Activated T-cell treated with anti-CD3 and anti-CD28 coated beads, Interleukin-2, amount 50 U/mL, for 48 hours (primary cell): ENCODE measurements at places on chromosomes 11 and 22.

GRCh38 chr22:26585104-26585790 is 4.7 kb downstream of the TPST2 start:
- no peak for DNase-seq

- DNase-seq, result no peak
Observed at GRCh38 chr11:124075841-124076651, 34.9 kb upstream of the OR10G7 start.

DNA sequence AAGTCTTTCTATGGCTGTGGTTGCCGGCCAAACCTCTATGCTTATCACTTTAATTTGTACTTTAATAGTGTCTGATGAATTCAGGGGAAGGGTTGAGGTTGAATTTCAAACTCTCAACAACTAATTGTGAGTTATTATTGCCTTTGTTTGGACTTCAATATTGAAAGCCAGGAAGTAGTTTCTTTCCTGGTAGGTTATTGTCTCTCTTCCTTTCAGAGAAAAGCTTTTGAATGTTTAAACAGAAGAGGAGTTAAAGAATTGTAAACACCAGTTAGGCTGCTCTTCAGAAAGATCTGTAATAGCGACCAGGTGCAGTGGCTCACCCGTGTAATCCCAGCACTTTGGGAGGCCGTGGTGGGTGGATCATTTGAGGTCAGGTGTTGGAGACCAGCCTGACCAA is 22.2 kb downstream of the NNMT start:
- DNase-seq, result no peak

DNA sequence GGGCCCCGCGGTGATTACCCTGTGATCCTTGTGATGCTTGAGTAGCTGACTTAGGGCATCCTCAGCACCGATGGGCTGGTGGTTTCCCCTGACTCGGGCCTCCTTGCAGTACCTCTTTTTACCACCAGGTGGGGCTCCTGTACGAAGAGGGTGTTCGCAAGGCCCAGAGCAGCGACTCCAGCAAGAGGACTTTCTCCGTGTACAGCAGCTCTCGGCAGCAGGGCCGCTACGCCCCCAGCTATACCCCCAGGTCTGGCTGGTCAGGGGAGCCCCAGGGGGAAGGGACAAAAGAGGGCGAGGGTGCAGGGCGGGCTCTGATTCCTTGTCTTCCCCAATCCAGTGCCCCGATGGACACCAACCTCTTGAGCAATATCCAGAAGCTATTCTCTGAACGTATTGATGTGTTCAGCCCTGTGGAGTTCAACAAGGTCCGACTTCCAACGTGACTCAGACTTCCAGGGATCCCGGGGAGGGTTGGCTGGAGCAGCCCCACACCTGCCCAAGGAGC is 1.3 kb upstream of the TM7SF2 start:
- DNase-seq, result peak; percentile 100

DNA sequence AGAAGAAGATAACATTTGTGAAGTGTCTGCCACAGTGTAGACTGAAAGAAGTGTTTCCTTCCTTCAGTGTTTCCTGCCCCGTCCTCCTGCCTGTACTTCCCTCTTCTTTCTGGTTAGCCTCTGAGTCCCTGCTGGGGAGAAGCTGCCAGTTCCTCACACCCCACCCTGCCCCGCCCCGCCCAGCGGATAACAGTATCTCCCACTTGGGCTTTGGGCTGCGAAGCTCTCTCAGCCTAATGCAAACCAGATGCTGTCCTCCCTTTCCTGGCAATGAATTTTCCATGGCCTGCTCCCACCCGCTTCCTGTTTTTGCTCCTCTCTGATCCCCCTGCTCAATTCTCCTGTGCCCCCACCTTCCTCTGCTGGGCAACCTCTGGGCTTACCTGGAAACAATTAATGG is 5.2 kb upstream of the RAB3IL1 start:
- no peak for DNase-seq

- DNase-seq, result no peak
Observed at GRCh38 chr22:19799322-19800190, 39.0 kb downstream of the TBX1 start.

DNA sequence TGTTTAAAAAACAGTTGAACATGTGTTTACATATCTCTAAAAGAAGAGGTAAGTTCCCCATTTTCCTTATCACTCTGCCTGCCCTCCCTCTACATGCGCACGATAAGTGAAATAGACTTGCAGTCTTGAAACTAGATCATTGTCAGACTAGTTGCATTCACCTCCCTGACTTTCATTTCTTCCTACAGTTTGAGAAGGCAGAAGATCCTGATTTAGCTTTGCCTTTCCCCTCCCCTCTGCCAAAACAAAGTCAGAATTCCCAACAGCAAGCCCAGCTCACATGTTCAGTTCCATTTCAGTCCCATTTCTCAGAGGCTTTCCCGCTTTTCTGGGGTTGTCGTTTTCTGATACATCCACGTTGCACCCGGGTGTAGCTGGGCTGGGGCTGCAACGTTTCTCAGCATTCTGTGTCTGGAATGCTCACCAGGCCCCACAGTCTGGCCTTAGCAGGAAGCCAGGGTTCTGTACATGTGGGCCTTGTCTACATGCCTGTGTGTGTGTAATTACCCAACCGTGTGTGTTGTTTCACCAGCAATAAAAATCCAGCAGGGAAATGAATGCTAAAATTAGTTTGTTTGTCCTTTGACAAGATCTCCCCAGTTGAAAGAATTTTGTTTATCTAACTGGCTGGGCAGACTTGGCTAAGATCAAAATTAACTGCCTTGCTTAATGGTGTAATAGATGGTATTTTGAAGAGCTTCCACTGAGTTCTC is 179.2 kb downstream of the DBX1 start:
- no peak for DNase-seq

DNA sequence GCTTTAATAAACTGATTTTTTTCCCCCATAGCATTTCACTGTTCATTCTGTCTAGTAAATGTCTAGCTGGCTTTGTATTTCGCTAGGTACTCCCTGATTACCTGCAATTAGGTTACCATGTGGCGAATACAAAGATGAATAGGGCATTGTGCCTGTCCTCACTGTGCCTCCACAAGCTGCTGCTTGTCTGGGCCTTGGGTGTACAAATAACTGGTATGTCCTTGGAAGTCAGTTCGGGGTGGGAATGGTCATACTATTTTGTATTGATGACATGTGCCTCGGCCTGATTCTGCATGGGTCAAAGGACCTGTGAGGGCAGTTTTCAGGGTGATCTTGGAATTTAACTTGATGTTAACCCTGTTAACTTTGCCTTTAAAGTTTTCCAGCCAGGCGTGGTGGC is 11.4 kb downstream of the RBM4 start:
- no peak for DNase-seq

DNA sequence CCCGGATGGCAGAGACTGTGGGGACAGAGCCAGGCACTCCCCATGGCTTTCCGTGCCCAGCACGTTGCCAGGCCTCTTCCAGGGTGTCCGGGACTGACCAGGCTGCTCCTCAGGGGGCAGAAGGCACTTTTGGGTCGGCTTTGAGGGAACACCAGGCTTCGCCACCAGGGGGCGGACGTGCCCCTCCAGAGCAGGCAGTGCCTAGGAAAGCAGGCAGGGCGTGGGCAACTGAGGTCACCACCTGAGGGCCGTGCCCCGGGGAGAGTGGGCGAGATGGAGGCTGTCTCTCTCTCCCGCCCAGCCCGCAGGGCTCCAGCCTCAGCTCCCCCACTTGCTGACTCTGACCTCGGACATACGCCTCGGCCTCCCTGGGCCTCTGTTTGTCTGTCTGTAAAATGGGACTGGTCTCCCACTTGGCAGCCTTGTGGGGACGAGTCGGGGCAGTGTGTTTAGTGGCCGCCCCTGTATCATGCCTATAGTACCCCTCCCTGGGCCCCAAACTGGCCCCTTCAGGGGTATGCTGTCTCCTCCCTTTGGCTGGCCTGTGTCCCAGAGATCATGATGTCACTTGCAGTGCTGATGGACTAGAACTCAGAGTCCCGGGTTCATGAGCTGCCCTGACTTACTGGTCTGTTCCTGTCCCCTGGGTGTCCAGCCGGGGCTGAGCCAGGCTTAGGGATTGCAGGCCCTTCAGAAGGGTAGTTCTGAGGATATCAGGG is 4.4 kb upstream of the PRR5 start:
- DNase-seq, result peak; percentile 93

GRCh38 chr11:65401073-65401802 is 14.8 kb downstream of the FRMD8 start:
- no peak for DNase-seq

GRCh38 chr11:67267188-67268080 is 1.2 kb downstream of the GRK2 start:
- DNase-seq, result peak; percentile 56

- DNase-seq, result no peak
Observed at GRCh38 chr22:37269936-37270678, 12.2 kb upstream of the CYTH4 start.

GRCh38 chr11:2655834-2656622 is 43.8 kb downstream of the KCNQ1OT1 start:
- no peak for DNase-seq

DNA sequence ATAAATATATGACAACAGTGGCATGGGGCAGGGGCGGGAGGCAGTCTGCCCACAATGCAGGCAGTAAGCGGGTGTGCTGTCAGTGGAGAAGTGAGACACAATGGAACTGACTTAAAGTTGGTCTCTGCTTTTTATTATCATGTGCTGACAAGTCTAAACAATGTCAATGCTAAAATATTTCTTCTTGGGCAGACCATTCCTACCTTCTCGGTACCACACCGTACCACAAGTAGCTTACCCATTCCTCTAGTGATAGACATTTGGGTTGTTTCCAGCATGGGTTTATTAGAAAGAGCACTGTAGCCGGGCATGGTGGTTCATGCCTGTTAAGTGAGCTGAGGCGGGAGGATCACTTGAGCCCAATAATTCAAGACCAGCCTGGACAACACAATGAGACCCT is 2.6 kb upstream of the CHADL start:
- no peak for DNase-seq

DNA sequence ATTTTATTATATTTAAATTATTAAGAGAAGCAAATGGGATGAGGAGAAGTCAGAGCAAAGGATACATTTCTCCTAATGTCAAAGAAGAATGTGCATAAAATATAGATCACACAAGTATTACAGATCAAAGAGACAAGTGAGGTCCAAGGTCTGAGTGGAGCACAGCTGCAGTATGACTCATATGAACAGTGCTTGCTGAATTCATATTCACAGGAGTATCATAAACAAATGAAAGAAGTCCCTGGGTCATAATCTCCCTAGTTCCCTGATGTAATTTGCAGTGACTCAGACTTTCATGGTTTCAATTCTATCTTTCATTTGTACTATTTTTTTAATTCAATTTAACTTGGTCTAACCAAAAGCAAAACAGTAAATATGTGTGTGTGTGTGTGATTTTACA is 499.0 kb upstream of the CCDC179 start:
- DNase-seq, result no peak

DNA sequence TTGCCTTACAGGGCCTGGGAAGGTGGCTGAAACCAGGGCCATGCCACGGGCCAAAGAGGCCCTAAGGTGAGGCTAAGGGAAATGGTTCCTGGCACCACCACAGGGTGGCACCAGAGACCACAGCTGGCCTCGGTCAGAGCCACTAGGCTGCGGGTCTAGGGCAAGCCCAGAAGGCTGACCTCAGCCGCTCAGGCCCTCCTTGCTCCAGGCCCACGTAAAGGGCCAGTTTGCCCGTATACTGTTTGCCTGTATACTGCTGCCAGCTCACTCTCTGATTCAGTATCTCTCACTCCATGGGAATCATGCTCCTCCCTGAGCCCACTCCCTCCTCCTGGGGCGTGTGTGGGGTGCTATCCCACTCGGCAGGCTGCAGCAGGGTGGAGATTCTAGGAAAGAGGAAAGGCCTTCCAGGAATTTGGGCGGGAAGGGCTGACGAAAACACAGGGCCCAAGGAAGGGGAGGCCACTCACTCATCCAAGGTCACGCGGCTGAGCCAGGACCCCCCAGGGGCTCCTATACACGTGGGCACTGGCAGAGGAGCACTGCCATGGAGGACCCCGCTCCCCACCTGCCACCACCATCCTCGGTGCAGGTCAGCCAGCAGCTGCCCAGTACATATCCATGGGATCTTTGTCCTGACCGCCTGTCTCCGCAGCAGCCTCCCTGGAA is 62.4 kb downstream of the NECTIN1 start:
- DNase-seq, result peak; percentile 71

DNA sequence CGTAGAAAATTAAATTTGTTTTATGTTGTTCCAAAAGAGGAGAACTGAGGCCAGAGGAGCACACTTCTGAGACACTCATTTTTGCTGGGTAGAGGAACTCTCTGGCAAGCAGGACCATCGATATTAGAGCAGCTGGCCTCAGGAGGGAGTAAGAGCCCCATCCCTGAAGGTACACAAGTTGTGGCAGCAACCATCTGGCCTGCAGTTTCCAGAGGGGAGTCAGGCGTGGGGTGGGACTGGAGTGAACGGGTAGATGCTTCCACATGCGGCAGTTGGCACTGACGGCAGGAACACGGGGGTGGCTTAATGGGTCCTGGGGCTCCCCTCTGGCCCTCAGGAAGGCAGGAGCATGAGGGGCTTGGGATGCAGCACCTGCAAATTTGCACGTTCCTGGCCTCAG is 13.2 kb upstream of the SSTR3 start:
- no peak for DNase-seq

DNA sequence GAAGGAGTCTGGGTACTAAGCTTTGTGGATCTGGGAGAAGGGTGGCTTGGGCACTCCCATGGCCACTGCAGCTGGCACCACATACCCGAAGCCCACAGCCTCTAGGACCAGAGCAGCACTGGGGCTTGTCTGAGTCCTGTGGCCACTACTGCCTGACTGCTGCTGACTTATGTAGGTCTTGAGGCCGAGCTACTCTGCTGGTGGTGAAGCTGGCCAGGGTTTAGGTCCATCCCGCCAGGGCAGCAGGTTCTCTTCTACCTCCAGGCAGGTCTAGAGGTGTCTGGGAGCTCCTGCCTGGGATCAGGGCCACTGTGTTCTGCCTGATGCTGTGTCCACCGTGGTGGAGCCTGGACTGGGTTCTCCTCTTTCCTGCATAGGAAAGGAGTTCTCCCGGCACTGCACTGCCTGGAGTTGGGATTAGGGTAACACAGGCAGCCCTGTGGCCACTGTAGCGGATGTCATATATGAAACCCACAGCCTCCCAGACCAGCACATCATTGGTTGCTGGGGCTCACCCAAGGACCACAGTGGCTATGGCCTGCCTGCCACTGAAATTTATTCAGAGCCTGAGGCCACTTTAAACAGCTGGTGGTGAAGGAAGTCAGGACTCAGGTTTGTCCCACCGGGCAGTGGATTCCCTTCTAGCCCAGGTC is 109.8 kb upstream of the SERPIND1 start:
- DNase-seq, result no peak

DNA sequence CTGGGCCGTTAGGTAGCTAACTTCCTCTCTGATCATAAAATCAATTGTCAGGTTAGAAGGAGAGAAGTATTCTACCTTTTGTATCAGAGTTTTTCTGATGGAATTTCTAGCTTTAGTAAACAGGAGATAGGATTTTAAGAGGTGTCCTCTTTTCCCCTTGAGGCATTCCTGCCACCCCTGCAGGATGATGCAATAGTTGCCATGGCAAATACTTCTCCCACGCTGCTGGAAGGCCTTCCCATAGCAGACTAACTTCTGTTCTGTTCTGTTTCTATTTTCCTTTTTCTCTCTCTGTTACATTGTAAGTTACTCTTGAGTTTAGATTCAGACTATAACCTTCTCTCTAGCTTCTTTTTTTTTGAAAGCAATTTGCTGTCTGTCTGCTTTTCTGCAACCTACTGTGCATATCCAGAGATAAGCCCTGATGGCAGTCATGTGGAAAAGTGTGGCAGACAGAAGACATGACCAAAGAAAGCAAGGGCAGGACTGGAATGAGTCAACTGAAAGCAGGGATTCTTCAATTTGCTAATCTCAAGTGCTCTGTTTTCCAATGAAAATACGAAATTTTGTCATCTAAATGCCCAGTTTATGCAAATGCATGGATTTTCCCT is 679.1 kb downstream of the DLG2 start:
- DNase-seq, result no peak
